Umbilical cord (tissue), 2 donors: ENCODE measurements at places on chromosomes 4 and X. TPM values are rescaled to one million over a fixed set of nuclear protein-coding genes. Genes with fewer than 3 reads are reported as not detected.

Gene SCML2
- 6.3 TPM for total RNA-seq

Gene CENPI
- 9.6 TPM for total RNA-seq

Gene S100G
- total RNA-seq = not detected

Gene GBA3
- 2.4 TPM for total RNA-seq

Gene ODAPH
- 3.1 TPM for total RNA-seq

Gene STBD1
- 29.1 TPM for total RNA-seq

Gene CFP
- total RNA-seq = 0.96 TPM

Gene MID2
- 58.0 TPM for total RNA-seq

Gene PABPC5
- 7.5 TPM for total RNA-seq

Gene USP53
- total RNA-seq = 53.9 TPM

Gene UGT2B15
- total RNA-seq = 4.6 TPM

Gene AWAT2
- total RNA-seq = 0.96 TPM

Gene RTL3
- total RNA-seq = 0.24 TPM

Gene PTTG2
- total RNA-seq = not detected

Gene AMTN
- 0.96 TPM for total RNA-seq

Gene TMEM35A
- 3.1 TPM for total RNA-seq

Gene NELFA
- total RNA-seq = 8.4 TPM

Gene NHS
- 3.6 TPM for total RNA-seq

Gene CTAG1A
- total RNA-seq = not detected

Gene C4orf50
- 1.4 TPM for total RNA-seq

Gene VCX3B
- not detected for total RNA-seq
